Stromal cell of bone marrow (primary cell): ENCODE measurements at places on chromosomes 3 and 15.

GRCh38 chr15:74108111-74108510 is 22.3 kb upstream of the ISLR2 start:
- no peak for DNase-seq

DNA sequence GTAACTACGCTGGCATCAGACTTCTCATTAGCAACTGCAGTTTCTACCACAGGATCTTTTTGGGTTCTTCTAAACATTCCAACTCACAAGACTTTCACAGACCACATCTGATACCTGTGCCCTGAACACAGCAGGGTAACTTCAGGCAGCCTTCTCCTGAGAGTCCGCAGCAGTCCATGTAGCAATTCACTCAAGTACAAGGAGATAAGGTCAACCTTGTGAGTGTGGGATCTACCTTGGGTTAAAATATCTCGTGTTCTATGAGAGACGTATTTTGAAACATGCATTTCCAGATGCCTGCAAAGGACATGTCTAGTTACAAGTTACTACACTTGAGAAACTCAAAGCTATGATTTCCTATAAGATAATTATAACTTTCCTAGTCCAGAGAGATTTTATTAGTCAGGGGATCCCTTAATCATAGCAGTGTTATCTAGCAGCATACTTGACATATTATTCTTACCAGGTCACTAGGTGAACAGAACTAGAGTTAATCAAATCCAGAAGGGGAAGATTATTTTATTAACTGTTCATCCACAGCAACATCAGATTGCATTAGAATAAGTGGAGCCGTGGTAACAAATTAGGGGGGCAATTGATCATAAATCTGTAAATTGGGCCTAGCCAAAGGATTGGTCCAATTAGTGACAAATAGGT is 66.4 kb downstream of the ASTE1 start:
- no peak for DNase-seq

DNA sequence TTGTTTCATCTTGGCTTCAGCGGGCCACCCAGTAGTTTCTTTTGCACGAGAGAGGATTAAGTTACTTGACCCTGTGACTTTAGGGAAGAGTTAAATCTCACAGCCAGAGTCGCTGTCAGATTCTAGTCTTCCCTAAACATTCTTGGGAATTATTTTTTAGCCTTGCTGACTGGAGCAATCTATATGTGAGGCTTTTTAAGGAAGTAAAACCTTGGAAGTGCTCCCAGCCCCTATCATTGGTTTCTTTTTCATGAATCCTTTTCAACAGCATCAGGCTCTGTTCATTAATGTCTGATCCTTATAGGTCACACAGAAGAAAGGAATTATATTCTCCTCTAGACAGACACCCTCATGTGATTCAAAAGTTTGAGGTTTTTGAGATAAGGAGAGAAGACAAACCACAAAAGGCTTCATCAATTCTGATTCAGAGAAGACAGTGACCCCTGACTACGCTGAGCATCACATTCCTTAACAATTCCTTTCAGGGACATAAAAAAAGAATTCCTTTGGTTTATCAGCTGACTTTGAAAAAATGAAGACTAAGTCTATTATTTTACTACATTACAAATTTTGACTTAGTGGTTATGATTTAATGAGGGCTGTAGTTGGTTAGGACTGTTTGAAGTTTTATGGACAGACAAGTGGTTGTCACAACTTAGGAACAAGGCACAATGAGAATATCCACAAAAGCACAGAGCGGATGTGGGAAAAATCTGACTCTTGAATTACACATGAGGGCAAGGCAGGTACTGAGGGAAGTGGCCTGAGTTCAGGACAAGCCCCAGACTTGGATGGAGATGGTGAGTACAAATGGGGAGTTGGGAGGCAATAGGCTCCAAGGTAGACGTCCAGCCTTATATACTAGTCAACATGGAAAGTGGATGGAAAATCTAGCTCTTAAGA is 171.1 kb upstream of the STT3B start:
- no peak for DNase-seq

DNA sequence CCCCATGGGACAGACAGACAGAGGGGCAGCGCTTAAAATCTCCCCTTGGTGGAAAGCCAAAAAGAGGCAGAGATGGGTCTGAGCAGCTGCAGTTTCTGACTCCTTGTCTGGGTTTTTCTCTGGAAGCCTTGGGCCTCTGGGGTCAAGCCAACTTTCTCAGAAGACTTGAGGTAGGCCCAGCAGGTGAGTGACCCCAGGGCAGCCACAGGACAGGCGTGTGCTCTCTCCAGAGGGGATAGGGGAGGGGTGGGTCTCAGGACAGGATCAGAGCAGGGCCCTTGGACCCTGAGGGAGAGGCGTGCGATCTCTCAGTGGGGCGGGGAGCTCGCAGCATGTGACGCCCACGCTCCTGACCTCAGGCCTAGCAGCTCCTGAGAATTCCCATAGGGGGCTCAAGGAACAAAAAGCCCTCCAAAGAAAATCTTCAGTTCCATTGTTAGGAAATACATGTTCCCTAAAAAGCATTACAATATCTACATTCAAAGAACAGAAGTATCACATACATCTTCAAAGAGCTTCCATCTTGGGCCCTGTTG is 34.6 kb upstream of the DUSP7 start:
- DNase-seq: no peak

GRCh38 chr15:89127054-89127702 is 38.9 kb downstream of the ABHD2 start:
- no peak for DNase-seq

DNA sequence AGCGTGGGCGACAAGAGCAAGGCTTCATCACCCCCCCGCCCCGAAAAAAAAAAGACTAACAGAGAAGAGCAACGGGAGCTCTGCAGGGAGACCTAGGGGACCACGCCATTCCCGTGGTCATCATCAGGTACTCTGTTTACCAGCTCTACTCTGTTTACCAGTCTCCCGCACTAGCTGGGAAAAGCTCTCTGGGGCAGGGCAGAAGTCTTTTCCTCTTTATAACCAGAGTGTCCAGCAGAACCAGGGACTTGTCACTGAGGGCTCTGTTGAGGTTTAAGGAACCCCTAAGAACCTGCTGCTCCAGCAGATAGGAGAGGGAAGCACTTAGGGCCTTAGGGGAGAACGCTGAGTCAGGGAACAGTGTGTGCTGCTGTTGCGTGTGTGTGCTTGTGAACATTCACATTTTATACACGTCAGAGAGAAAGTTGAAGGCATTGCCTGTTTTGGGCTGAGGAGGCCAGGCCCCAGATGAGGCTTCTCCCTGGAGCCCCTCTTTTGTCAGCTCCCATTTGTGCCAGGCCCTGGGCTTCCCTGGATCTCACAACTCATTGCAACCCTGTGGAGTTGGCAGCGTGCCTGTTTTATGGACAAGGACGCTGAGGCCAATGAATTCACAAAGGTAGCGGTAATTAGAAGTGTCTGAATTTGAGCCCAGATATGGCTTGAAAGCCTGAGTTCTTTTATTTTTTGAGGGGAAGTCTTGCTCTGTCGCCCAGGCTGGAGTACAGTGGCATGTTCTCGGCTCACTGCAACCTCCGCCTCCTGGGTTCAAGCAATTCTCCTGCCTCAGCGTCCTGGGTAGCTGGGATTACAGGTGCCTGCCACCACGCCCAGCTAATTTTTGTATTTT is 24.2 kb upstream of the ERICH6 start:
- DNase-seq: no peak

- no peak for DNase-seq
Measured at GRCh38 chr15:57286446-57287122, 89.7 kb upstream of the CGNL1 start.

DNA sequence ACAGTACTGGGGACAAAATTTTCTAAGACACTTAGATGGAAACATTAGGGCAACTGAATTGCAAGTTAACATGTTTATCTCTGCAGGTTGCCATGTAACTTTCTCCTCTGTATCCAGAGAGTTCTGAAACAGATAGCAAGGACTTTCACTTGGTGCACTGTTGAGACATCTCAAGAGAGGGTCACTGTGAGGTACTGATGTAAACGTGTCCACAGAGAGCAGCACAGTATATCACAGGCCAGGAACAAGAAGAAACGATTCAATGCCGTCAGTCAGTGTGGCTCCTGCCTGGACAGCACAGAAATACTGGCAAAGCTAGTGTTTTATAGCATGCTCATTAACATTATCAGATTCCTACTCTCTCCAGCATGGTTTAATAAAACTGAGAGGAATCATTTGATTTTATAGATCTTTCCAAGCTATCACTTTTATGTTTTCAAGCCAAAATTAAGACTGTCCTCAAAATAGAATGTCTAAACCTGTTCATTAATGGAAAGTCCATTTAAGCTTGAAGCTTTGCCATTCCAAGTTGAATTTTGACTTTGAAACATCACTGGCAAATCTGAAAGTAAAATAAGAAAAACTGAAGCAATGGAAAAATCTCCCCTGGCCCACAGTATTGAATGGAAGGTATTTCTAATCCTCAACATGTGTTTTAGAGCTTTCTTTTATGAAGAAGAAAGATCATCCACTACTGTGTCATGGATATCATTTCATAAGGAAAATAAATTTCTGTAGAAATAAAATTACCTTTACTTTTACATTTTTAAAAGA is 102.7 kb downstream of the IMPG2 start:
- no peak for DNase-seq

GRCh38 chr3:64133272-64133671 is 92.0 kb downstream of the PRICKLE2 start:
- DNase-seq: no peak

GRCh38 chr3:134852893-134853351 is 57.9 kb downstream of the EPHB1 start:
- DNase-seq: no peak

GRCh38 chr3:51591231-51591630 is 52.7 kb downstream of the RAD54L2 start:
- DNase-seq: no peak

GRCh38 chr15:68541743-68542142 is 37.0 kb upstream of the CORO2B start:
- no peak for DNase-seq

- DNase-seq: no peak
Measured at GRCh38 chr15:76338486-76339304, 2.1 kb downstream of the ISL2 start.

GRCh38 chr3:64827019-64827418 is 139.2 kb upstream of the ADAMTS9 start:
- DNase-seq: no peak

DNA sequence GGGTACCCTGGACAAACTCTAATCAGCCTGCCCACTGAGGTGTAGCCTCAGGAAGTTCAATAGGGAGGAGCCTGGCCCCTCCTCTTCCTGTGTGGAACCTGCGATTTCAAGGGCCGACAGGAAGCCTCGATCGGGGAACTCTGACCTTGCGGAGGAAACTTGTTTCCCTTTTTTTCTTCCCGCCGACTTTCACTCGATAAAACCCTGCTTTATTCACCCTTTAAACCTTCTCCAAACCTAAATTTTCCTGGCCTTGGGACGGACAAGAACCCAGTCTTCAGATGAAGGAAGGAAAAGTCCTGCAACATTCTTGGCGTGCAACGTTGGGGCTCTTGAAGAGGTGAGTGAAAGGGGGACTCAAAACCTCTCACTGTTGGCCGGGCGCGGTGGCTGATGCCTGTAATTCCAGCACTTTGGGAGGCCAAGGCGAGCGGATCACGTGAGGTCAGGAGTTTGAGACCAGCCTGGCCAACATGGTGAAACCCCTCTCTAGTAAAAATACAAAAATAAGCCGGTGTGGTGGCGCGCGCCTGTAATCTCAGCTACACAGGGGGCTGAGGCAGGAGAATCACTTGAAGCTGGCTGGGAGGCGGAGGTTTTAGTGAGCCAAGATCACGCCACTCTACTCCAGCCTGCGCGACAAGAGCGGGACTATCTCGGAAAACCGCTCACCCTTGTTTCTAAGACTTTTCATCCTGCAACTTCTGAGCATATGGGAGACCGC is 208.2 kb downstream of the ZNF385D start:
- DNase-seq: no peak

GRCh38 chr3:45682786-45683185 is 6.4 kb upstream of the SACM1L start:
- DNase-seq: no peak

DNA sequence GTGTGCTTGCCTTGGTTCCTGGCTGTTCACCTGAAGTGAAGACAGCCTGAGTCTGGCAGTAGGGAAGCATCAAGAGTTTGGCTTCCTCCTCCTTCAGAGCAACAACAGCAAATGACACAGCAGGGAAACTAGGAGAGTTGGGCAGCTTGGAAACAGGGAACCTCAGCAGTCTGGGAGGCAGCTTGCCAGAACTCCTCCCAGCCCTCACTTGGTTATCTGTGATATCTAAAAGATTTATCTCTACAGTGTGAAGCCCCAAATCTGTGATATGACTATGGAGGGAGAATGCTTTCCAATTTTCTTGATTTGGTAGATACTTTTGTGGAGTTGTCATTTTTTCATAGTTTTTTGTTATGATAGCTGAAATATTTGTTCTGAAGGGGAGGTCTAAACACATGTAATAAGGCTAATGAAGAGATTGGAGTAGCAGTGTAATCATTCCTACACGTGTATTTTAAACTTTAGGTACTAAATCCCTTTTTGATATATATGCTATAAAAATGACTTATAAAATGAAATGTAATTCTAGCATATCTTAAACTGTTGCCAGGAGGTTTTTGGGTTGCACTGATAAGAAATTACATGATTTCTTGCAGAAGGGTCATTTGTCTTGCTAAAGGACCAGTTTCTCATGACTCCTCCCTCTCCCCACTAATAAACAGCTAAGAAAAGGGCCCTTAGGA is 20.8 kb downstream of the UBE2E1 start:
- no peak for DNase-seq

GRCh38 chr3:24662449-24663345 is 168.0 kb upstream of the THRB start:
- no peak for DNase-seq

- no peak for DNase-seq
Measured at GRCh38 chr15:88174571-88174970, 82.0 kb downstream of the NTRK3 start.

DNA sequence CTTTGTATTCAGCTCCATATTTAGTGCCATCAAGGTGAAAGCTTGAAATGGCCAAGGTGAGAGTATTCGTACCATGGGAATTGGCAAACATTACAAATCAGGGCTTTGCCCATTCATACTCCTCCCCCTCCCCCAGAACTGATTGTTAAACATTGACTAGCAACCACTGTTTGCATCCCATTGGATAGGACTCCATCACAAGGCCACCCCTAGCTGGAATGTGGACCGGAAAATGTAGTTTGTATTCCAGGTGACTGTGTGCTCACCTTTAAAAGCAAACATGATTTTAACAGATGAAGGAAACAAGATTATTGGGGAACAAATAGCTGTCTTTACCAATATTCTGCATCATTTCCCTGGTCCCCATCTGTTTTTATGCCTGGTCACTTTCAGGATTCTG is 14.1 kb downstream of the ST3GAL6 start:
- DNase-seq: no peak
